ENCODE measurements at places on chromosomes 2 and 18.

DNA sequence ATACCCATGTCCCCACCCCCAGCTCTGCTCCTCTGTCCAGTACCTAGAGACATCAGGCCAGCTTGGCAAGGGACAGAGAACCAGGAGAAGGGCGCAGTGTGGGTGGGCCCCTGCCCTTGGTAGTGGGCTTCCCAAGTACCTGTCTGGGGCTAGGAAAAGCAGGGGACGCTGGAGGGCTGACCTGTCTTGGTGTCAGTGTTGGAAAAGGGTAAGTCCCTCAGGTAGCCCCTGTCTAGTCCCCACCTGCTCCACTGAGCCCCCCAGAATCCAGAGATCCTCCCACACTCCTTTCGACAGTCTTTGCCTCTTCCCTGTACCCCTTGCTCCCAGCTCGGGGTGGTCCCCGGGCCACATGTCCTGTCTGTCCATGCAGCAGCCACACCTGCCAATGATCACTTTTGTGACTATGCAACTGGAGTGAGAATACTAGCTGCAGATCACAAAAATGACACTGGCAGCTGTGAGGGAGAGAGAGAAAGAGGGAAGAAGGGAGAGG, 14.6 kb downstream of the DNAJB2 start:
- DNase-seq = no peak

- no peak for DNase-seq
These were observed 97.3 kb downstream of the SPATS2L start for GRCh38 chr2:200403814-200404213.

GRCh38 chr2:129653246-129653645, 326.2 kb upstream of the RAB6C start:
- no peak for DNase-seq

DNA sequence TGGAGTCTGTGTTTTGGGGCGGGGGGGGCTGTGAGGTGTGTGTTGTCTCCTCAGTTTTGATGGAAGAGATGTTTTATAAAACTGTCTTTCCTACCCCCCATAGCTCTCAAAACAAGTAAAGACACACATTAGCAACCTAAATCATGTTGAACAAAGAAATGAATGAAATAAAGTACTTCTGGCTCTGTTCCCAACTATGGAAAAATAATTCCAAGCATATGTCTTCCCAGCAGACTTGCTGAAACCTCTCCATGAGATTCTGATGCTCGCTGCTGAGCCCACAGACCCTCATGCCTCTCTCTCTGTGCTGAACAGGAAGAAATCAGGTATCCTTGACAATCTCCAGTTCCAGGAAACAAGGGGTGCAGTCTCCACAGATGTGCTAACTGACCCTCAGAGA, 226.7 kb upstream of the KLHL29 start:
- no peak for DNase-seq
